ENCODE measurements at places on chromosomes 3 and 15. TPM values are rescaled to one million over a fixed set of nuclear protein-coding genes. Genes with fewer than 3 reads are reported as not detected.

Gene CCR9
- 0.18 TPM for total RNA-seq

Gene CKMT1A
- total RNA-seq, result 0.47 TPM

Gene SACM1L
- 69.8 TPM for total RNA-seq

Gene DALRD3
- total RNA-seq, result 52.2 TPM

Gene SETD5
- total RNA-seq, result 106 TPM

Gene PPIB
- total RNA-seq, result 229 TPM

Gene UTS2B
- 1.2 TPM for total RNA-seq

Gene ZNF80
- total RNA-seq, result 0.06 TPM

Gene NKIRAS1
- total RNA-seq, result 9.9 TPM

Gene EPHA3
- total RNA-seq, result 6.6 TPM

Gene NRG4
- 2.5 TPM for total RNA-seq

Gene ADAMTS17
- 5.1 TPM for total RNA-seq

Gene CCR4
- total RNA-seq, result 0.29 TPM

Gene COL6A5
- total RNA-seq, result 0.06 TPM

Gene TTC23
- total RNA-seq, result 34.3 TPM

Gene C3orf52
- total RNA-seq, result 8.2 TPM

Gene C3orf22
- 0.12 TPM for total RNA-seq

Gene RAB6B
- total RNA-seq, result 5.3 TPM

Gene ZNF860
- 2.2 TPM for total RNA-seq

Gene GHRL
- 3.6 TPM for total RNA-seq

Gene MEX3B
- 16.7 TPM for total RNA-seq

Gene TNFAIP8L3
- 1.5 TPM for total RNA-seq

Gene CILP
- total RNA-seq, result 9.8 TPM

Gene SI
- under 0.01 TPM for total RNA-seq

Gene C2CD4A
- total RNA-seq, result 0.35 TPM

Gene STXBP5L
- total RNA-seq, result 0.12 TPM

Gene NMD3
- 52.3 TPM for total RNA-seq

Gene PFKFB4
- total RNA-seq, result 8.2 TPM

Gene PLCB2
- 14.3 TPM for total RNA-seq

Gene PHC3
- 70.4 TPM for total RNA-seq

Gene DUOXA2
- not detected for total RNA-seq

Gene KBTBD12
- 6.2 TPM for total RNA-seq

Gene TCAIM
- total RNA-seq, result 35.4 TPM

Gene B3GALNT1
- 38.1 TPM for total RNA-seq

Gene GOLGA8T
- 1.8 TPM for total RNA-seq

Data from metanephros (tissue), 2 donors.